GM12892 (cell line): ENCODE measurements at places on chromosomes 5 and 9.

DNA sequence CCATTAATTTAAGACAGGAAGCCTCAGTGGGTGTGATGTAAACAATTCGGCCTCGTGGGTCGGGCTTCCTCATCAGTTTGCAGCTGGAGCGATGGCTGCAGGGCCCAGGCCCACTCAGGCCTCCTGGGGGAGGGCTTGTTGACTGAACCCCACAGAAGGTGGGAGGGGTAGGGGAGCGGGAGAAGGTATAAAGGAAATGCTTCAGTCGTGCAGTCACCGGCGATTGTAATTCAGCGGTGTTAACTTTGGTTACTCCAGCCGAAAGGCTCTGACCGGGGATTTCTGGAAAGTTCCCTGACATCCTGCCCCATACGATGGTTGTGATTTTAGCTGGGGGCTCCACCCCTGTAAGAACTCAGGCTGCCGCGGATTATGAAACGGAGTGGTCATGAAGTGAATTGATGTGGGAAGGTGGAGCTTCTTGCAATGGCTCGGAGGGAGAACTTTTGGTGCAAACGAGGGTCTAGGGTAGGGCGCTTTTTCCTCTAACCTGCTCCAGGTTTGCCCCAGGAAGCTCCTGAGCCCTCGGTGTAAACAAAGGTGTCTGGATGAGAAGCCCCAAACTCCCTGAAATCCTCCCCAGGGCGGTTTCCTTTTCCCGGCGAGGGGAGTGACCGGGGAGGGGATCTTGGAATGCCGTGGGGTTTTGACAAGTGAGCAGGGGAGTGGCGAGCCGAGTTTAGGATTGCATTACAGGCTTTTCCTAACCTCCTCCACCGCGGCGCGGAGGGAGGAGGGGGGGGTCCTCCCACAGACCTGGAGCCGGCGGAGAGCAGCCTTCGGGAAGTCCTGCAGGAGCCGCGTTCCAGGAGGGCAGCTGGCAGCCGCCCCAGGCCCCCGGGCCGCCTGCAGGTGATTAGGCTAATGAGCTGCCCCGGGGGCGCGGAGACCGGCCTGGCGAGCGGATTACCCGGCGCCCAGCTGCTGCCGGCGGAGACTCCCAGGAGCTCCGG is 215.5 kb downstream of the PDZD2 start:
- DNase-seq, result no peak

GRCh38 chr9:11558043-11558442 is 945.2 kb upstream of the PTPRD start:
- no peak for DNase-seq

- no peak for DNase-seq
Measured at GRCh38 chr5:92505925-92506324, 1075.1 kb downstream of the NR2F1-AS1 start.

GRCh38 chr5:167701051-167701450 is 590.4 kb upstream of the WWC1 start:
- no peak for DNase-seq

DNA sequence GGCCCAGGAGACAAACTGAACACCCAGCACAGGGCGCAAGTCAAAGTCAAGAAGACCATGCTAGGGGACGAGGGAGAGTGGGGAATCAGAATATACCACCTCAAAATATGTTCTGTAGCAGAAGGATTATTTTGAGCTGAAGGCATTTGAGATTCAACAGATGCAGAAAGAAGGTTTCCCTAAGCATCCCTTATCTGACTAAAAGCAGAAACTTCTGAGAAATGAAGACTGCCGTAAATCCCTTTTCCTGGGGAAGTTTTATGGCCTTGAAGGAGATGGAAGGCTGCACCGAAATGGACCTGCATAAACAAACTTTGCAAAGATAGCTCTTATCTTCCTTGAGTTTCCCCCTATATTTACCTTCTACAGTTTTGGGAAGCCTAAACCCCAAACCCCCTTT is 72.8 kb downstream of the PTTG1 start:
- no peak for DNase-seq
